Activated CD4-positive, alpha-beta memory T cell treated with anti-CD3 and anti-CD28 coated beads, Interleukin-2, amount 10 ng/mL, durations not matched to agents 7 days and 5 days (primary cell): ENCODE measurements at places on chromosomes 3 and 15. TPM values are rescaled to one million over a fixed set of nuclear protein-coding genes. Genes with fewer than 3 reads are reported as not detected.

Gene NR1I2
- total RNA-seq, result 0.20 TPM

Gene HCLS1
- 382 TPM for total RNA-seq

Gene DUOXA1
- not detected for total RNA-seq

GRCh38 chr3:4828279-4829030, 150.8 kb upstream of the BHLHE40 start:
- no peak for DNase-seq

DNA sequence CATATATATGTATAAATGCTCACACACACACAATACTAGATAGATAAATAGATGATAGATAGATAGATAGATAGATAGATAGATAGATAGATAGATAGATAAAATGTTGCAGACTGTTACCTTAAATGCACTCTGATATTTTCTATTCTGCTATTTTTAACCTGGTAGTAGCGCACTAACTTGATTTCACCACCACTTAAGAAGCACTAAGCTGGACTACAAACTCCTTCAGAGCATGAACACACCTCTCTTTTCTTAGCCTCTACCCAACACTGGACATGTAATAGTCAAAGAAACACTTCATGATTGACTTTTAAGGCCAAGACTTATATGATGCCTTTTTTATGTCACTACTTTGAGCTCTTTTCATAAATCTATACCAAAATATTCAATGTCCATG, 304.6 kb upstream of the UBE2E2 start:
- no peak for DNase-seq

DNA sequence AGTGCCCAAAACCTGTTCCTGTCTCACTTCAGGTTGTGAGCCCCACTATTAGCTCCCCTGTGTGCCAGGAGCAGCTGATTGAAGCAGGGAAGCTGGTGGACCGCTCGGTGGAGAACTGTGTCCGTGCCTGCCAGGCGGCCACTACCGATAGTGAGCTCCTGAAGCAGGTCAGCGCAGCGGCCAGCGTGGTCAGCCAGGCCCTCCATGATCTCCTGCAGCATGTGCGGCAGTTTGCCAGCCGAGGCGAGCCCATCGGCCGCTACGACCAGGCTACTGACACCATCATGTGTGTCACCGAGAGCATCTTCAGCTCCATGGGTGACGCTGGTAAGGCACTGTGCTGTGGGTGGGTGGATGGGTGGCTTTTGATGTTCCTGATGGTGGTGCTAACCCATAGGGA, 334.1 kb upstream of the TPM1 start:
- no peak for DNase-seq

DNA sequence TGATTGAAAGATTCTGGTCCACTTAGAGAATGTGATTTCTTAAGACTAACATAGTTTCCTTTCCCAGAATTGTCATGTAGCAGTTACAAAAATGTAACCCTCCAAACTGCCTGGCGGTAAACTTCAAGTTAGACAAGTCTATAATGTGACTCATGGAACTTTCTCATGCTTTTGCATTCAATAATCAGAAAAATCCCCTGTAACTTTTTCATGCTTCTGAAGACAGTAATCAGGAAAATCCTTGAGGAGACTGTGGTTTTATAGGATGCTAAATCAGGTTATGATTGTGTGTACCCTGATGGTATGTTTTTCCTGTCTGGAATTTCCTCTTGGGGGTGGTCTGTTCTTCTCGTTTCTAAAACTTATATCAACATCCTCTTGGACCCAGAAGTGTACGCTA, 74.0 kb upstream of the RARB start:
- DNase-seq, result no peak

DNA sequence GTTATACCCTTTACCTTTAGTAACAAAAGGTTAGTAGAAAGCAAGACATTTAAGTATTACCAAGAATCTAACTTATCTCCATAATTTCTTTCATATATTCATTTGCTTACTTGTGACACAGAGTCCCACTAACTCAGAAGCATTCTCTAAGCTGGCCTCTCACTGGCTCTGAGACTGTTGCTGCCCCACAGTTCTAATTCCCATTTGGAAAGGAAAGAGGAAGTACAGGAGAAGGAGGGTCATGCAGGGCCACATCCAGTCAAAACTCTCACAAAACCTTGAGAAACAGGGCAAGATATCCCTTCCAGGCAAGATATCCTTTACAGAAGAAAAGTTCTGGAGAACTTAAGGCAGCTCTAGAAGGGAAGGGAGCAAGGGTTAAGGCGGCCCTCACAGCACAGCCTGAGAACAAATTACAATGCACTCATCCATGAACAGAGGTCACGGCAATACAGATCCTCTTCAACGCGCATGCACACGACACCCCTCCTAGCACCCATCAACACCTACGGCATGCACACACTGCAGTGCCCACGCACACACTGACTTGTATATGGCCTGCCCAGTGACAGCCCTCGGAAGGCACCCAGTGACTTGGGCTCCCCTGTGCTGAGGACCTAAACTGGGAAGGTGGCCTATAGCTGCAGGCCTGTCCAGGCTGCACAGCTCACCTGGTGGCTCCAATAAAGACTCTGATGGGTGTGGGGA, 13.0 kb upstream of the MYO5C start:
- DNase-seq, result no peak

DNA sequence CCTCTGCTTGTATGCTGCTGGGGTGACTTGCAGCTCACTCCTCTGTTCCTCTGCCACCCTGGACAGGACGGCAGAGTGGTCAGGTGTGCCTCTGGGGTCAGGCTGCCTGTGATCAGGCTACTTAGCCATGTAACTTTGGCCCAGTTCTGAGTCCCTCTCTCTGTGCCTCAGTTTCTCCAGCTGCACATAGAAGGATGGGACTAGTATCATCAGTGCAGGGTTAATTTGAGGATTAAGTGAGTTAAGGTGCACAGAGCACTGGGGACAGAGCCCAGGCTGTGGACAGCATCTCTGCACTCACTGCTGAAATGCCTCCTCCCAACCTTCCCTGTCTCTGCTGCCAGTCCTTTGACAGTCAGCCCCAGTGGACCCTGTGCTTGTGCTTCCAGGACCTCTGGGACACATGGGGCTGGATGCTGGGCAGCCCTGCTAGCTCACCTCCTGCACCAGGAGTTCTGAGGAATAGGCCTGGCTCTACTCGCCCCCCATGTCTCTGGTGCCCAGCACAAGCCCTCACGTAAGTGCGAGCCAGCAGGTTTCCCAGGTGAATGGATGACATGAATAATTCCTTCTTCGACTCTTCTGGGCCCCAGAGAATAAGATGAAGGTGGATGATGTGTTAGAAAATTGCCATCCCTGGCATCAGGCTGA, 19.3 kb upstream of the PRR23E start:
- no peak for DNase-seq

DNA sequence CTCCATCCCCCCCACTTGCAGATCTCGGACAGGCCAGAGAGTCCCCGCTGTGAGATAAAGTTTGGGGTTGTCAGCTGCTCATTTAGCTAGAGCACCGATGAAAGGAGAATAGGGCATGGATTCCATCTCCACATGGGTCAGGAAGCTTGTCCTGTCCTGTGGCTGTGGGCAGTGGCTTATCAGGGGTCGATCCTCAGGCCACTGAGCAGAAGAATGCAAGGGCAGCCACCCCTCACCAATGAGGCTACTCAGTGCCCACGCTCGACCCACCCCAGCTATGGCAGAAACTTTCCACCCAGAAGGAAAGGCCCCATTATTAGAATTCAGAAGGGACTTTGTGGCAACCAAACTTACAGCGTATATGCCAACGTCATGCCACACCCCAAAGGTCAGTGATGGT, 43.3 kb downstream of the CPN2 start:
- no peak for DNase-seq
